ENCODE measurements at places on chromosomes 4 and X.

- DNase-seq: no peak
These were observed 8.5 kb downstream of the FRAS1 start for GRCh38 chr4:78065508-78066192.

GRCh38 chr4:16457944-16458343 lies 231.7 kb upstream of the TAPT1 start:
- no peak for DNase-seq

- no peak for DNase-seq
These were observed 11.1 kb upstream of the SYP start for GRCh38 chrX:49211074-49211473.

DNA sequence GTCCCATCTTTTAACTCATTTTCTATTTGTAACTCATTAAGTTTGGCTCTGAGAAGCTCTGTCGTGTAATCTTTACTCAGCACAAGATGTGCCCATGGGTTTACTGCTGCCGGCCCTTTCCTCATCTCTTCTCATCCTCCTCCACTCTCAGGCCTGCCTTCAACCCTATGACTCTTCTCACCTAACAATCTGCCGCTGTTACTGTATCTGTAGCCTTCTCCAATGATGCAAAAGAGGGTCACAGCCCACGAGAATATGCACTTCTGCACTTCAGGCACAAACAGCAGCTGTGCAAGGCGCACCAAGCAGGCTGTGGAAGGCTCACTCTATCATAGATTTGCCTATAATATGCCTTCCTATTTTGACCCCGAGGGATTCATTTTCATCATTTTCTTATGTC lies 546.5 kb upstream of the GALNTL6 start:
- no peak for DNase-seq

DNA sequence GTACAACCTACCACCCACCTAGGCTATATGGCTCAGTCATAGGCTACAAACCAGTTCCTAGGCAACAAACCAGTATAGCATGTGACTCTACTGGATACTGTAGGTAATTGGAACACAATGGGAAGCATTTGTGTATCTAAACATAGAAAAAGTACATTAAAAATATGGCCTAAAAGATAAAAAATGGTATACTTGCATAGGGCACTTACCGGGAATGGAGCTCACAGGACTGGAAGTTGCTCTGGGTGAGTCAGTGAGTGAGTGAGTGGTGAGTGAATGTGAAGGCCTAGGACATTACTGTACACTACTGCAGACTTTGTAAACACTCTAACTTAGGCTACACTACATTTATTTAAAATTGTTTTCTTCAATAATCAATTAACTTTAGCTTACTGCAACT lies 139.2 kb upstream of the RBPJ start:
- DNase-seq: no peak

GRCh38 chr4:175657571-175657970 lies 154.5 kb downstream of the GPM6A start:
- no peak for DNase-seq

- no peak for DNase-seq
These were observed 855.1 kb downstream of the GLUD2 start for GRCh38 chrX:121902463-121902862.

Data from common myeloid progenitor, CD34-positive (primary cell).